ENCODE measurements at places on chromosomes 1 and 21.

DNA sequence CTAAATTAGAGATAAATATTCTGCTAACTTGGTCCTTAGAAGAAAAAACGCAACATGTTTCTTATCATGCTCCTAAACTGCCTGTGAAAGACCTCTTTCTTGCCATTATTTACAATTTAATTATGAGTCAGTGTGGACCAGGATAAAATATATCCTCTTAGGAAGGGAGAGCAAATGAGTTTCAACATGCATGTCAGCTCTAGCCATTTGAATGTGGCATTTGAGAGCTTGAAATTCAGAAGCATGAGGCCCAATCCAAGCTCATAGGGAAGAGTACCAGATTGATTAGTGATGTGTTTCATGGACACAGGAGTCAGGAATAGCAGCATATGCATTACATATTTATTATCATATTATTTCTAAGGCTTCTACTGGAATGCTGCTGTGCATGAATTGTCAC lies 39.3 kb downstream of the TBX15 start:
- DNase-seq, result no peak

GRCh38 chr1:93076268-93076667 lies 2.8 kb upstream of the MTF2 start:
- DNase-seq, result no peak

DNA sequence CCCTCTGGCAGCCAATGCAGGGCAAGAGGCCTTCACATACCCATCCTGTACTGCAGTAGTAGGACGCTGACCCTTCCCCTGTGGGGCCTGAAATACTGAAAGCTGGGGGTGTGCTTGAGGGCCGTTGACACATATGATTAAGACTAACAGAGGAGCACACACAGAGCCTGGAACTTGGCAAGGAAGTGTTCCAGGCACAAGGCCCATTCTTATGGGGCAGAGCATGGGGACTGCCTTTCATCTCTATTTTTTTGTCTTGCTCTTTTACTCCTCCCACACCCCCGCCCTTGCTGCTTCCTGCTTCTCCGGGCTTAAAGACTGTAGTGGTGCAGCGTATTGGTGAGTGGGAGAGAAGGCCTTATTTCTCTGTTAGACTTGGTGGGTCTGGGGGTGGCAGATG lies 137.4 kb downstream of the BACH1 start:
- no peak for DNase-seq

- no peak for DNase-seq
Measured at GRCh38 chr1:63601463-63601862, 8.3 kb downstream of the PGM1 start.

GRCh38 chr1:19504796-19505692 lies 19.7 kb upstream of the CAPZB start:
- DNase-seq, result no peak

DNA sequence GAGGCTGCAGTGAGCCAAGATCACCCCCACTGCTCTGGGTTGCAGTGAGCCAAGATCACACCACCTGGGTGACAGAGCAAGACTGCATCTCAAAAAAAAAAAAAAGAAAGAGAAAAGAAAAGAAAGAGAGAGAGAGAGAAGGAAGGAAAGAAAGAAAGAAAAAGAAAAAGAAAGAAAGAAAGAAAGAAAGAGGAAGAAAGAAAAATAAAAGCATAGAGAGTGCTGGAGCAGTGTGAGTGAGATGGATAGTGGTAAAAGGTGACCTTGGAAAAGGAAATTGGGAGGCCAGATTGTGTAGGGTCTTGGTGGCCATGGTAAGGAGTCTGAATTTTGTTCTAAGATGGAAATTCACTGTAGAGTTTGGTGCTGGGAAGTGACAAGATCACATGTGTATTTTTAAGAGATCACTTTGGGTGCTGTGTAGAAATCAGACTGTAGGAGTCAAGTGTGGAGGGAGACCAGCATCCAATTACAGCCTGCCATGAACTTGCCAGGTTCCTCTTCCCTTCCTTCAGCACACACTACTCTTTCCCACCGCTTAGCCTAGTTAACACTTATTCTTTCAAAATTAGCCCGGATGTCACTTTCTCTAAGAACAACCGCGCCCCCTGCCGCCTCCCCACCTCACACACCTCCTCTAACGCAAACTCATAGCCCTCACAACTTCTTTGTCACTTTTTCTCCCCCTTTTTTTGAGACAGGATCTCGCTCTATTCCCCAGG lies 17.9 kb downstream of the MTX1 start:
- DNase-seq, result no peak

GRCh38 chr1:156641761-156642264 lies at the start of gene BCAN:
Gene BCAN, plus strand, starts transcription at chr1:156642117. Its CDS starts 3,938 bp downstream, at chr1:156646055.
- no peak for DNase-seq

DNA sequence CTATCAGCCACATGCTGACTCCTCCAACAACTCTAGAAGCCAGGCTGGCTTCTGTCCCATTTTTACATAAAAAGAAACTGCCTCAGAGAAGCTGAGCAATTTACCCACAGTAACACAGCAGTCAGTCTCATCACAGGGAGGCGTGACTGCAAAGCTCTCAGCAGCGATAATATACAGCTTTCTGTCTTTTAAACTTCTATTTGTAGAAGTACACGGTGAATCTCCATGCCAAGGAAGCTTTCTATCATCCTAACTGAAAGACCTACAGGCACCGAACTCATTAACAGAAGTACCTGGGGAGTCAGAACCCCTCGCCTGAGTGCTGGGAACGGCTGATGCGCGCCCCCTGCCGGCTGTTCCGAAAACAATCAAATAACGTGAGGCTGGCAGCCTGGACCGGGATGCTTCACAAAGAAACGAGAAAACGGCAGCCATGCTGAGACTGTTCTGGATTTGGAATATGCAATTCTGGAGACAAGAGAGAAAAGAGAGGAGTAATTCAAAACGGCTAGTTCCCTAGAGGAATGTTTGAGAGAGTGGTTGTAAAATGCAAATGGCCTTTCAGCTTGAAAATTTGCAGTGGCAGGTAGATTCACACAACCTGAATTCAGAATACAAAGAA lies 43.5 kb upstream of the RAB4A start:
- no peak for DNase-seq
